NCI-H1417 treated with DMSO at 0.1 percent for 48 hours (cell line): ENCODE measurements at places on chromosomes 1 and 21.

DNA sequence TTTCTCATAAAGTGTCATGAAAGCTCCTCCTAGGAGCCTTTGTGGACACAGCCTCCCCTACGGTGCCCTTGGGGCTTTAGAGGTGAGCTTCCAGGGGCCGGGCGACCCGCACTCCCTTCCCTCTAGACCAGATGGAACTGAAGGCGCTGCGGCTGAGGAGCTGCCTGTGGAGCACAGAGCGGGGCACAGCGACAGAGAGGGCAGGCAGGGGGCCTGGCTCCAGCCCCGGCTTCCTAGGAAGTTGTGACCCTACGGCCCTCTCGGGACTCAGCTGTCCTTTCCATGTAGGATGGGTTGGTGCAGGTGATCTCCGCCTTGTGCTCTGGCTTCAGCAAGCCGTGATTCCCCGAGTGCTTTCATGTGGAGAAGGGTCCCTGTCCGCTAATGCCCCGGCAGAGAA is 23.6 kb upstream of the NEK2 start:
- DNase-seq, result no peak

DNA sequence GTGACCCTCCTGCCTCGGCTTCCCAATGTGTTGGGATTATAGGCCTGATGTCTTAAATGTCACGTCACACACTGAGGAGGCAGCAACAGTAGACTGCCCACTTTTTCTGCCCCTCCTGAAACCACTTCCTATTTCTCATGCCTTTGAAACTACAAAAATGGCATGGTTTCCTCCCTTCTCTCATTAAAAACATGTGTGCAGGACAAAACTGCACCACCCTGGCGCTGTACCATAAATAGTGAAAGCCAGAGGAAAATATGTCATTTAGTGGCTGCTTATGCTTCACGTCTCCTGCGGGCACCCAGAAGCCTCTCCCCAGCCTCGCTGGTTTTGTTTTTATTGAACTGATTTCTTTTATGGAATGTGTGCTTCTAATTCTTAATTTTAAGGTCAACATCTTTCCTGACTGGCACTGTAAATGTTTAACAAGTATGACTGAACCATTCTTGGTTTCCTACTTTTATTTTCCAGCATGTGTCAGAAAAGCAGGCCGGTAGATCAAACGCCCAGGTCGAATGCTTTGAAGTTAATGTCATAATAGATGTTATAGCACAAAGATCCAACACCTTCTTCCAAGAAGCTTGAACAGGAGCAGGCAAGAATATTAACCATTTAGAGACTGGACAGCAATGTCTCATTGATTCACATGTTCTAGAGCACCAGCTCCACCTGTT is 59.6 kb upstream of the C1orf87 start:
- DNase-seq, result no peak

GRCh38 chr1:59078070-59078800 is 218.7 kb upstream of the FGGY start:
- peak; percentile 48 for DNase-seq

GRCh38 chr1:1062348-1063163 is 11.6 kb downstream of the RNF223 start:
- DNase-seq, result no peak

DNA sequence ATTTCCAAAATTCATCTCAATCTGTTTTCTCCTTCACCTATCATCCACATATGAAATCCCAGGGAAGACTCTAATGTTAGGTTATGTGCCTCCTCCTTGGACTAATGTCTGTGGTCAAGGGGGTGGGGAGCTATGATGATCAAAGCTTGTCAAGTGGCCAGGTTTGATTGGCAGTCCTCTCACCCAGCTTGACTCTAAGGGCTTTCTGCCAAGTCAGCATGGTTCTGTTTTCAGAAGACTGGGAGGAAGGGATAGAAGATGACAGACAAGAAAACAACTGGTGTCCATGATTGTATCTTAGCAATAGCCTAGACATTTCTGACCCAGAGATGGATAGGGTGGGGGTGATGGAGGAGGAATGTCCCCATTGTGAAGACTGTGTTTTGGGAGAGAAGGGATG is 9.1 kb upstream of the THEM5 start:
- DNase-seq, result no peak
